ENCODE measurements at places on chromosomes 7 and 10.

DNA sequence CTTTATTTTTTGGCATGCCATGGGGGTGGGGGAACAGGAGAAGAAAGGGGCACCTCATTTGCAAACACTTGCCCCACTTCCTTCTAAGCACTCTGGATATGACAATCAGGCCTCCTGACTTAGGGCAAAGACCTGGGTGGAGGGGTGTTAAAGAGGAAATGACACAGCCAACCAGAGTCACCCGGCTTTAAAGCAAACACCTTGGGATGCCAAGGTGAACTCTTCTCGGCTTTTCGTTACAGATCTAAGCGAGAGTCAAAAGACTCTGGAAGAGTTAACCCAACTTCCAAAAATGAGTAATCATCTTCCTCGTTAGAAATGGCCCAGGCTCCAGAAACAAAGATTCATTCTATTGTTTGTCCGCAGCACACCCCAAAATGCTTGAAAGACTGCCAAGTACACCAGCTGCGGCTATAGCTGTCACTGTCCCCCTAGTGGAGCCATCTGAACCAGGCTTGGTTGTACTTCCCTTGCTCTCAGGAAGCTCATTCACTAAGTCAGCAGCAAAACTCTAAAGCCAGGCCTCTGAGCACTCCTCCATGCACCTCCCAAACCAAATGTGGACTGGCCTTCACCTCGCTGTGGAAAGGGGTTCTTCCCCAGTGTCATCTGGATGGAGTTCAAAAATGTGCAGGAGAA lies 24.8 kb downstream of the FAM53B start:
- DNase-seq = no peak

DNA sequence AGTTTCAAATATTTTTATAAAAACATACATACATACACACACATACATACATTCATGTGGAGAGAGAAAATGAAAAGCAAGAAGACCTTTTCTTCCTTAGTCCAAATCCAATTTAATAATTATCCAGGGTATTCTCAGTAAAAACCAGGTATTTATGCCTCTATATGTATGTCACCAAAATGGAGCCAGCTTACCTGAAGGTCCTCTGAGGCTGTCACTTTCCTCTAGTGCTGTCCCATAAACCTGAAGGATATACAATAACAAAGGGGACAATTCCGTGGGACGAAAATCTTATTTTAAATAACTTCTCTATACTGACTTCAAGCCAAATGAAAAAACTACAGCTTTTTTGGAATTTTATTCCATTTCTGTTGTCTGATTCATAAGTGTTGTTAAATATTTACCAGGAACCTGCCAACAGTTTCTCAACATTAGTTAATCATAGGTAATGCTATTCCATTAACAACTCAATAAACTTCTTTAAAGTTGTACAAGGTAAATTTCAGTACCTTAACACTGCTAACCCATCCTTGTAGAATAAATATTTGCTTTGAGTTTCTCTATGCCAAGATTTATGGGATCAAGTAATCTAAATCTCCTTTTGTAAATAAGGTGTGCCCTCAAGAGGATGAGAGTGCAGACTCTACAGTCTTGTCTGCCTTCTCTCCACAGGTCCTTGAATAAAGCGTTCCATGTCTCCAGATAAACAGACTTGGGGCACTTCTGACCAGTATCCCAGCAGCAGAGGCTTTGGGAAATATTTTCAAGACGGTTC lies 260.3 kb downstream of the AHR start:
- DNase-seq = no peak

GRCh38 chr10:15313843-15314242 lies 57.2 kb downstream of the FAM171A1 start:
- DNase-seq = no peak

DNA sequence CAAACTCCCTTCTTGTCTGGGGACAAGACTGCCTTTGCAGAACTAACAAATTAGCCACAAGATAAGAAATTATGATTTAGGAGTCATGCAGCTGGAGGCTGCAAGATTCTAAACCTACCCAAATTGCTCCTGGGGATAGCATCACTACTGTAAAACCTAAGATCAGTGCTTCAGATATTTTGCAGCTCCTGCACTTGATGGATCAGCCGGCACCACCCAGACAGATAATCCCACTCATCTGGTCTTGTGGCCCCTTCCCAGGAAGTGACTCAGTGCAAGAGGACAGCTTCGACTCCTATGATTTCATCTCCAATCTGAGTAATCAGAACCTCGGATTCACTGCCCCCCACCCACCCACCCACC lies 181.9 kb downstream of the AKR1D1 start:
- DNase-seq = no peak

DNA sequence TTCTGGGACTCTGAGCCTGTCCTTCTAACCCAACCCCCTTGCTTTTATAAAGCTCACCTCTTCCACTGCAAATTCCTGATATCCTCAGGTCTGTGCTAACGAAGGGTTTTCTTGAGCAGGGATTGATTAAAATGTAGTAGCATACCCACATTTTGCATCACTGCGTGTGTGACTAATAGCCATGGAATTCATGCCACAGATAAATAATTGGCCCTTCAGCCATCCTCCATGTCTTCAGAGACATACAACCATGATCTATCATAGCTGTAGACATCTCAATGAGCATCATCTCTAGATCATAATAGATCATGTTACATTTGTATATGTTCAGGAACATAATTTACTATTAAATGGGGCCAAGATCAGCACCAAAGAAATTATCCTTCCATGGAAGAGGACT lies 990.3 kb downstream of the KCNMA1 start:
- DNase-seq = no peak

- DNase-seq = no peak
Observed at GRCh38 chr10:96073722-96074121, 30.3 kb downstream of the CCNJ start.

DNA sequence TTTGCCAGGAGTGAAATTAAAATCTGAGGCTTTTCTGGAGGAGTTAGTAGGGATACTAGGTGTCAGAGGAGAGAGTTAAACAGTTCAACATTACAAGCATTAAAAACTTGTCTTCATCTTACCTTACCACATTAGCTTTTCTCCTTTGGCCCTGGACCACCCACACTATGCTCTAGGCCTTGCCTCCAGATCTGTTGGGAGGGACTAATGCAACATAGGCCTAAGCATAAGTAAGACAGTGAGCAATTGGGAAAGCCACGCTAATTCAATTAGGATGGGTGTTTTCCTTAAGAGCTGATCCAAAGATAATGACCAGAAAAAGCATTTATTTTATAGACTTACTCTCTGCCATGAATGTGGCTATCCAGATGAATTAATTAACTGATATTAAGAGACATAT lies 158.9 kb downstream of the ELMO1 start:
- no peak for DNase-seq

- DNase-seq = no peak
Observed at GRCh38 chr10:117162093-117163060, 24.3 kb upstream of the VAX1 start.
